ENCODE measurements at places on chromosomes 2 and 18.
A peak's percentile ranks its signal among the peaks of the same experiment; 100 is the strongest.

DNA sequence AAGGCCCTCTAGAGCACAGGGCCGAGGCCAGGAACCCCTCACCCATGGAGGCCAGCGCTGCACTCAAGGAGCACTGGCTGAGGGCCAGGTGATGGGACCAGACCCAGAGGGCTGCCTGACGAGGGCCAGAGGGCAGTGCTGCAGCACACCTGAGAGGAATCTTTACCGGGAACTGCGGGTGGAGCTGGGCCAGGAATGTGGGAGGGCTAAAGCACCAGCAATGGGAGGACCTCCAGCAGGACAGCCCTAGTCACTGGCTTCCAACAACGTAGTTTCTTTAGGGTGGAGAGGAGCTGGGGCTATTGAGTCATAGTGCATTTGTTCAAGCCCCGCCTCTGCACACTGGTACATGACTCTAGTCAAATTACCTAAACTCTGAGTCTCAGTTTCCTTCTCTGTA lies 143.4 kb downstream of the TMEM17 start:
- DNase-seq: no peak

DNA sequence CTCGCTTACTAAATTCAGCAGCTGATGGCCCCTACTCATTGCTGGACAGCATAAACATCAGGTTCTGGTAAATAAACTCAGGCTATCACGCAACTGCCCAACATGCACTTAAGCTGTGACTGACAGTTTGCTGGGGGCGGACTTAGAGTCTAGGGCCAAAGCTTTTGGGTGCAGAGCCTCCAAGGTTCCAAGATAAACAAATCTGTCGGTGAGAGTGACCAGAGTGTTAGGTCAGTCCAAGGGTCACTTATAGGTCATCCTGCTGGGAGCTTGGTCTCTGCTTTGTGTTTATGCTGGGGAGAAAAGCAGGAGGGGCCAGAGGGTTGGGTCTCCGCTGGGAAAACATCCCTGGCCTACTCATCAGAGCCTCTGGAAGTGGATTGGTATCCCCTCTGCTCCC lies 188.6 kb upstream of the GATA6 start:
- no peak for DNase-seq

DNA sequence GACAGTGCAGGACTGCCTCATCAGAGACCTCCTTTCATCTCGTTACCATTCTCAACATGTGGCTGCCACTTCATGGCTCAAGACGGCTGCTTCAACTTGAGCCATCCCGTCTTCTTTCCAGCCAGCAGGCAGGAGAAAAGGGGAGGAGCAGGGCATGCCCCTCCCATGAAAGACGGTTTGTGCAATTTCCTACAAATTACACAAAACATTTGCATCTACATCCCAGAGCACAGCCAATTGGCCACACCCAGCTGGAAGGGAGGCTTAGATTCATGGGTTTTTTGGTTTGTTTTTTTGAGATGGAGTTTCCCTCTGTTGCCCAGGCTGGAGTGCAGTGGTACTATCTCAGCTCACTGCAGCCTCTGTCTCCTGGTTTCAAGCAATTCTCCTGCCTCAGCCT lies 11.8 kb downstream of the UCN start:
- peak; percentile 53 for DNase-seq

DNA sequence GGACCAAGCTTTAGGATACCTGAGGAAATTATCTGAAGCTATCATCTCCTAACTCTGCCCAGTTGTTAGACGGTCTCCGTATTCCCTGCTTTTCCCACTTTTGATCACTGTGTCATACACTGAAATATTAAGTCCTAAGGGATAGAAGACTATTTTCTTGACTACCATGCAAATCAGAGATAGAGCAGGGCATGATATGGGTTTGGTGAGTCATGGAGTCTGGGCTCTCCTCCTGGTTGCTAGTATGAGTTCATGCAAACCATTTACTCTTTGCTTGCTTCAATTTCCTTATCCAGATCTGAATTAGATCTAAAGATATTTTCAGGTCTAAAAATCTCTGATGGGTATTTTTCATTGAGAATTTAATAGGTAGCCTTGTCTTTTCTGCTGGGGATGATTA lies 55.0 kb downstream of the EHBP1 start:
- DNase-seq: no peak

DNA sequence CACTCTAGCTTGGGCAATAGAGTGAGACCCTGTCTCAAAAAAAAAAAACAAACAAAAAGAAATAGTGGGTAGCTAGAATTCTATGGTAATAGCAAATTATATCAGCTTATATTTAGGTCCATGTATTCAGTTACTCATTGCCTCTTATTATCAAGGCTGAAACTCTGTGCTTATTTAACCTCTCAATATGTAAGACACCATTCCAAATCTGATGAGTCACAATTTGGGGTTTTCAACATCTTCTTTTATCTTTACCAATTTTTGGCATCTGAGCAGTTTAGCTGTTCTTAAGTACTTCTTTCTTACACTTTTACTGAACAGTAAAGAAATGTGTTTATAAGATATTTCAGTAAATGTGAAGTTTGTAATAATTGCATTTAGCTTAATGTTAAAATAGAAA lies 69.3 kb downstream of the TTC27 start:
- no peak for DNase-seq

- DNase-seq: no peak
Measured at GRCh38 chr2:18399601-18400000, 160.9 kb downstream of the RDH14 start.

DNA sequence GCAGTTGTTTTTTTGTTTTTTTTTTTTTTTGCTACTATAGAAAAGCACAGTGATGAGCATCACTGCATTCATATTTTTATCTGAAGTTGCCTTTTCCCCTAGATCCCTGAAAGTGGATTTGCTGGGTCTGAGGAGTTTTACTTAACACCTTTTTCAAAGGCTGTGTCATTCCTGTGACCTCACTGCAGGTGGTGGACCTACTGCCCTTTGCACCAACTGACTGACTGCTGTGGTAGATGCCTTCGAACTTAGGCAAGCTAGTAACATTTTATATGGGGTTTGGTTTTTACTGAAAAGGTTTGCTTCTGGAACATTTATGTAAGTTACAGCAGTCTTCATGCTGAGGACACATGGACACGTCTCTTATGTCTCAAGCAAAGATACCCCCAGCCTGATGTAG lies 36.2 kb downstream of the SPTBN1 start:
- DNase-seq: no peak

- no peak for DNase-seq
Measured at GRCh38 chr2:212032536-212033219, 505.9 kb downstream of the ERBB4 start.

DNA sequence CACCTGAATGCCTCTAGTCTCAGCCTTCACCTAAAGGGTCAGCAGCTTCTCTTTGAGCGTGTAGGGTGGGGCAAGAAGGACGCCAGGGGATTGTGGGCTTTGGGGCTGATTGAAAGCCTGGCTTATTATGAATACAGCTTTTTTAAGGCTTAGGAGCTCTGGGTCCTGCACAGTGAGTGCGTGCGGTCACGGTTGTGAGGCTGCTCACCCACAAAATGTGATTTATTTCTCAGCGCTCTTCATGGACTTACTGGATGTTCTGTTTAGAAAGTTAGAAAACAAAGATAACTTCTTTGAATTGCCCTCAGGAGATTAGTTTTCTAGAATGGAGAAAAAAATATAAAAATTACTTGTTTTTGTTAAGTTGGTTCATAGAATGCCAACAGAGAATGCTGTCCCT lies 37.5 kb downstream of the HK2 start:
- no peak for DNase-seq

DNA sequence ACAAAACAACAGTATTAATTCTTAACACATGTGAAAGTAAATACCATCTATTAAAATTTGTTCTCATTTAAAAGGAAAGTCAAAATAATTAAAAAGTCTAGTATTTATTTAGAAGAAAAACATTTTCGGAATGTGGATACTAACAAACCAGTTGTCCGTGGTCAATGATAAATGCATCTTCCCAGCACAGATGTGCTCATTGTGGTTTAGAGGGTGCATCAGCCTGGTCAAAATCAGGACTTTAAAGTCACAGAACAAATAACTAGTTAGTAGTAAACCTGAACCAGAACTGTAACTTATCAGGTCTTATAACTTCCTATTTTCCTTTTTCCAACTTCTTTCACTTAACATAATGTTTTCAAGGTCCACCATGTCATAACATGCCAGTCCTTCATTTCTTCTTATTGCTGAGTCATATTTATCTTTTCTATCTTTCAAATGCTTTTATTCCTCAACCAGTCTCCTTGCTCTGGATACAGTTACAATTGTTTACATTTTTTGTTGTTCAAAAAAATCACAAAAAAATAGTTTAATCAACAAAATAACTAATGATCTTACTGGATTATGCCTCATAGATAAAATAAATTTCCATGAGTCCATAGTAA lies 55.8 kb downstream of the ID2 start:
- no peak for DNase-seq

DNA sequence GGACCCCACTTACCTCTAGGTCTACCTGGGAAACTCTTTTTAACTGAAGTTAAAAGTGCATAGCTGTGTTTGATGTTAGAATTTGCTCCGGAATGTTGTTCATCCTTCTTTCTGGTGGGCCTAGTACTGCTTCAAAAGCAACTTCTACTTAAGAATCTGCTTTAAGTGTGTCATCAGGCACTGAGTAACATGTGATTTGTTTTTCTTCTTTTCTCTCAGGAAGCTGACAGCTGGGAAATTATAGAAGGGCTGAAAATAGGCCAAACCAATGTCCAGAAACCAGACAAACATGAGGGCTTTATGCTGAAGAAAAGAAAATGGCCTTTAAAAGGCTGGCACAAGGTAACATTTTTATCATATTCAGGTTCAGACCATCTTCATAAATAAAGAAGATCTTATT lies 122.9 kb downstream of the PRKRA start:
- DNase-seq: no peak

- no peak for DNase-seq
Measured at GRCh38 chr2:31979018-31979417, 31.8 kb downstream of the MEMO1 start.

- DNase-seq: no peak
Measured at GRCh38 chr2:233011702-233012131, 1.3 kb downstream of the NGEF start.

Measured in HL-60 (cell line).